ENCODE measurements at places on chromosomes 7 and 10.

- DNase-seq: peak; percentile 26
These were observed 134.8 kb upstream of the KIF5B start for GRCh38 chr10:32190890-32191491.

DNA sequence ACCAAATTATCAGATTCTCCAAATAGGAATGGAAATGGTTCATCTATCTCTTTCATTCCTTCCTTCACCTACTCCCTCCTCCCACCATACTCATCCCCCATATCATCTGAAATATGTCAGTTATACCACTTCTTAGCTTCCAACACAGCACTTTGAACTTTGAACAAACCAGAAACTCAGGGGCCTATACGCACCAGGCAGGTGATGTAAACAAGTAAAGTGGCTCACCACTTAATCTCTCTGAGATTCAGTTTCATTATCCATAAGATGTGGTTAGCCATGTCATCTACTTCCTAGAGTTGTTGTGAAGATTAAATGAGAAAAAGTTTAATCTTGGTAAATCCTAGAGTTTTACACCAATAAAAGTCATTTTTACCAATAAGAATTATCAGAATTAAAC, 65.9 kb upstream of the LRRN3 start:
- DNase-seq: no peak

DNA sequence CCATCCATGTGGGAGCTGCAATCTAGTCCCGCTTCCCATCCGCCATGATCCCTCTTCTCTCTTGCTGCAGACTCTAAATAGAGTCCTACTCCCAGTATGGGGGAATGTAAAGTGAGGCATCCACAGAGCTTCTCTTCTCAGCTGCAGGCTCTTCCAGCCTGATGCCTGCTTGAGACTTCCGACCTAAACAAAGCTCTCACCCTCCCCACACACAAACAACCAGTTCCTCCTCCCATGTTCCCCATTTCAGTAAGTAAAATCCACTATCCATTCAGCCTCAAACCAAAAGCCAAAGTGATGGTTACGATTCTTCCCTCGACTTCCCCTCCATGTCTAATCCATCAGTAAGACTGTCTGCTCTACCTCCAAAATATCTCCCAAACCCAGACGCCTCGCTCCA, 108.2 kb upstream of the NFE2L3 start:
- no peak for DNase-seq

- no peak for DNase-seq
These were observed 163.5 kb upstream of the TCERG1L start for GRCh38 chr10:131475043-131475442.

DNA sequence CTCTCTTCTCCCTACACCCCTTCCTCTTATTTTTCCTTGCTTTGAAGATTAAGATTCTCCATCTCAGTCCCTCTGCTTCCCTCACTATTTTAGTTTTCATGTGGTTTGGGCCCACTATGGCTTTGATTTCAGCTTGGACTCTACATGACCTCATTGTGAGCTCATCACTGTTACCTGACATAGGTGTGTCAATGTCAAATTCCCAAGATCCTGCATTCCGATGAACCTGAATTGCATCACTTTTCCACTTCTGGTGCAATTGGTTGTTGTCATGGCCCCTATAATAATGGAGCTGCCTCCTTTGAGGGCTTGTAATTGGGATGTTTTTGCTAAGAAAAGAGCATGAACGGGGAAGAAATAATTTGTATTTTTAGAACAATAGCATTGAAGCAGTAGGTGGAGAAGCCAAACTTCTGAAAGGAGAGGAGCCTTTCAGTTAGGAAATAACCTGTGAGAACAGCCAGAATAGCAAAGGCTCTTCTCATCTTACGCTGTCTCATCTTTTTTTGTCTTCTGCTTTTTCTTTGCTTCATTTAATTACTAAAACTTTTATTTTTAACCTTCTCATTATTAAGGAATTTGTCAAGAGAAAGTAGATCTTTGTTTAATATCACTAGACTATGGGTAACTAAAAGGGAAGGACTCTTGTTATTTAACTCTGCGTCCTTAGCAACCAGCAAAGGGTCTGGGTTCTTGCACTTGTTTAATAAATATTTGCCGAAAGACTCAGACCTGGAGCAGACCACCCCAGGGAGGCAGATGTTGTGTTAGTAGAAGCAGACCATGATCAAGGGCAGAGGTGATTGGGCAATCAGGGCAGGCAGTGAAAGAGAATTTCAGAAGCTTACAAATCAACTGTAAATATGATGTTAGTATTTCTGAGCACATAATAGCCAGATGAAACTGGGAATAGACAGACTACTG, 95.4 kb downstream of the TES start:
- DNase-seq: no peak

DNA sequence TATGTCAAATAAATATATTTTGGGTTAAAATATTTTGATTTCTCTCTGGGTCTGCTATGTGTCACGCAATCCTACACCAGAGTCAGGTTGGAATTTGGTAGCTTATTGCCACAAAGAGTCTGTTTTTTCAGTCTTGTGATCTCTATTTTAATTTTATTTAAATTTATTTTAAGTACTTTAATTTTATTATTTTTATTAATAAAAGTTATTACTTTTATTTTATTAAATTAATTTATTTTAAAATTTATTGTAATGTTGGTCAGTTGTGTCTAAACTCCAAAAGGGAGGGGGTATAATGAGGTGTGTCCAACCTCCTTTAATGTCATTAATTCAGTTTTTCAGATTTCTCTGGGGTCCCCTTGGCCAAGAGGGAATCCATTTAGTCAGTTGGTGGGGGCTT, 42.8 kb upstream of the RAB18 start:
- DNase-seq: no peak

DNA sequence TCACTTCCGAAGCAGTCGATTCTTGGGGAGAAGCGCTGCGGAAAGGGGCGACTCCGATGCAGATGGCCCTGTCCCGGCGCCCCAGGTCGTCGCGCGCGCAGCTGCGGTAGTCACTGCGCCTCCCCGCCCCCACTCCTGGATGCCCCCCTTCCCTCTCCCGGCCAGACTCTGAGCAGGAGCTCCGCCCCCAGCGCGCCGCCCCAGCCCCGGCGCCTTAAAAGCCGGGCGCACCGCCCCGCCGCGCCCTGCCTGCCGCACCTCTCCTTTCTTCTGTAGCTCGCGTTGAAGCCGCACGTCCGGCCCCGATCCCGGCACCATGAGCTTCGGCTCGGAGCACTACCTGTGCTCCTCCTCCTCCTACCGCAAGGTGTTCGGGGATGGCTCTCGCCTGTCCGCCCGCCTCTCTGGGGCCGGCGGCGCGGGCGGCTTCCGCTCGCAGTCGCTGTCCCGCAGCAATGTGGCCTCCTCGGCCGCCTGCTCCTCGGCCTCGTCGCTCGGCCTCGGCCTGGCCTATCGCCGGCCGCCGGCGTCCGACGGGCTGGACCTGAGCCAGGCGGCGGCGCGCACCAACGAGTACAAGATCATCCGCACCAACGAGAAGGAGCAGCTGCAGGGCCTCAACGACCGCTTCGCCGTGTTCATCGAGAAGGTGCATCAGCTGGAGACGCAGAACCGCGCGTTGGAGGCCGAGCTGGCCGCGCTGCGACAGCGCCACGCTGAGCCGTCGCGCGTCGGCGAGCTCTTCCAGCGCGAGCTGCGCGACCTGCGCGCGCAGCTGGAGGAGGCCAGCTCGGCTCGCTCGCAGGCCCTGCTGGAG, at the start of gene INA:
TSS of gene INA (plus strand) at position 243 of the 817 bp plus-strand sequence. CDS start at position 317, 74 bp downstream.
- peak; percentile 94 for DNase-seq

- no peak for DNase-seq
These were observed 317.0 kb downstream of the CACNA2D1 start for GRCh38 chr7:82126576-82126975.

- no peak for DNase-seq
These were observed 1.2 kb upstream of the TFR2 start for GRCh38 chr7:100642534-100642907.

DNA sequence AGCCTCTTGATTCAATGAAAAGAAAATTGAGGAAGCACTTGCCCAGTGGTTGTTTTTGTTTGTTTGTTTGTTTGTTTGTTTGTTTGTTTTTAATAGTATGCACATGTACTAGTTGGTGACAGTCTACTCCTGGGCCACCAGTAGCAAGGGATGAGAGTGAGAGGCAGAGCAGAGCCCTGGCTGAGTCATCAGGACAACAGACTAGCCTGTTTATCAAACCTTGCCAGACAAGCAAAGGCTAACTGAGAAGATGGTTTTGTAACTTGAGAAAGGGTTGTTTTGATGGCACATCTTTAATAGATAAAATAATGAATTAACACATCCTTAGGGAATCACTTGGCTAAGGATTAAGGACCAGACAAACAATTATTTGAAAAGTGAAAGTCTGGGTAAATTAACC, 78.1 kb downstream of the INHBA start:
- DNase-seq: no peak

DNA sequence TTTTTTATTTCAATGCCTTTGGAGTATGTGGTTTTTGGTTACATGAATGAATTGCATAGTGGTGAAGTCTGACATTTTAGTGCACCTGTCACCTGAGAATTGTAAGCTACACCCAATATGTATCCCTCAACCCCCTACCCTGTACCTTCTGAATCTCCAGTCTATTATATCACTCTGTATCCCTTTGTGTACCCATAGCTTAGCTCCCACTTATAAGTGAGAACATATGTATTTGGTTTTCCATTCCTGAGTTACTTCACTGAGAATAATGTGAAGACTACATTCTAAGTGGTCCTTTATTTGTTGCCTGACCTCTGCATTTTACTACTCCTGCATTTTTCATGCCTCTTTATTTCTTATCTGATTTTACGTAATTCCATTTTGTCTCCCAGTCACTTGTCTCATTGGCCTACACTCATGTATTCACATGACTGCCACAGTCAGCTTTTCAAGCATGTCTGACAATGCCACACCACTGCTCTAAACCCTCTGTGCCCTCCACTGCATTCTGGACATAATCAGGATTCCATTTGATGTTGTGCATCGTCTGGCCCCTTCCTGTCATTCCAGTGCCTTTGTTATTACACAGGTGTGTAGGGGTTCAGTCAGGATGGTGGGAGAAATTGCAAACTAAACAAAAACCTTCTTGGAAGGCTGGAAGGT, 1325.5 kb downstream of the XPNPEP1 start:
- peak; percentile 19 for DNase-seq

DNA sequence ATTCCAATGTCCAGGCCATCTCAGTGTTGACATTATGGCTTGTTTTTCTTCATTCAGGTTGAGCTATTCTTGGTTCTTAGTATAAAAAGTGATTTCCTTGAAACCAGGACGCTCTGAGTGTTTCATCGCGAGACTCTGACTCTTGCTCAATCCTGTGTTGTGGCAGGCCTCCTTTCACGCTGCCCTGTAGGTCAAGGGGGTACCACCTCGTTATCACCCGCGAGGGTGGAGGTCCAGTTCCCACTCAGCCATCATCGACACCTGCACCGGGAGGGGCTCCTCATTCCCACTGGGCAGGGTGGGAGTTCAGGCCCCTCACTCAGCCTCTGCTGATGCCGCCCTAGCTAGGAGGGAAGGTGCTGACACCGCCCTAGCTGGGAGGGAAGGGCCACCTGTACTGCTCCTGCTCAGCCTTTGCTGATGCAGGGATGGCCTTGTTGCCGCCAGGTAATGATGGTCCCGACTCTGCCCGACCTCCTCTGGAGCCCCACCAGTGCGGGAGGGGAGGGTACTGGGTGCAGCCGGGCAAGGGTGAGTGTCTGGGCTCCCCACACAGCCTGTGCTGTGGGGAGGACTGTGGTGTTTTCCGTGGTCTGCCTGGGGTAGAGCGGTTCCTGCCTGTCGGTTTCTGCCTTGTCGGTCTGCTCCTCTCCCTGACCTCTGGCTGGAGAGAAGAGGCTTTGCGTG, 16.4 kb downstream of the IQCE start:
- no peak for DNase-seq

GRCh38 chr10:84328418-84329195, at the start of gene CCSER2:
TSS of gene CCSER2 (plus strand) at chr10:84328589. CDS start at chr10:84371053, 42,464 bp downstream.
- peak; percentile 98 for DNase-seq

GRCh38 chr10:44245601-44245938, 139.3 kb downstream of the CXCL12 start:
- no peak for DNase-seq

GRCh38 chr10:32120147-32120546, 63.9 kb upstream of the KIF5B start:
- no peak for DNase-seq

- DNase-seq: no peak
These were observed 51.5 kb upstream of the GDF10 start for GRCh38 chr10:47248386-47249090.

GRCh38 chr7:151940048-151940811, 16.0 kb upstream of the GALNTL5 start:
- DNase-seq: no peak

DNA sequence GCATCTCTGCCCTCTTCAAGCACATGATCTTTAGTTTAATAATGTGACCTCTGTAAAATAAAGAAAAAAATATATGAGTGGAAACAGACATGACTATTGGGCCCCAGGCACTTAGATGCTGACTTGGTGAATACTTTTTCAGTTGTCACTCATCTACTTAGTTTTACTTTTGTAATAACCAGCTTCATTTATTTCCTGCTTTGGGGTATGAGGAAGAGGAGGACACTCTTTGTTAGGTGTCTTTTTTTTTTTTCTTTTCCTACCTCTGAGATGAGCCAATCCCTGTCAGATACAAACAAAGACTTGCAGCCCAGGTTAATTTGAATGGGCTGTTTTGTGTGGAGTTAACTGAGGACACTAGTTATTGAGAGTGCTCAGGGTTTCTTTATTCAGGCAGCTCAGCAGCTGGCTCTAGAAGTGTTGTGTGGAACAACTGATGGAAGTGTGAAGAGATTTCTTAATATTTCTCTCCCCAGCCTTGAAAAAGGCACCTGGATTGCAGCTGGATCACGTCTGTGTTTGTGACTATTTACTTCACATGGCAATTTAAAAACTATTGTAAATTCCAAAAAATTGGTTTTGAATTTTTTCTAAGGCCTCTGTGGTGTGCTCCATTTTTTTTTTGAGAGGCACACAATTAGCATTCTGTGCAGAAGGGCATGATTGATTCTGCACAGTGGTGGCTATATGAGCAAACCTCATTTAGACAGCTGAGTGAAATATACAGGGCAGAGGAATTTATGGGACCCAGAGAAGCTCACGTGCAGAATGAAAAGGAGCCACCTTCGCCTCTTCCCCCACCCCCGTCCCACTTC, 333.8 kb downstream of the LRMDA start:
- peak; percentile 50 for DNase-seq

DNA sequence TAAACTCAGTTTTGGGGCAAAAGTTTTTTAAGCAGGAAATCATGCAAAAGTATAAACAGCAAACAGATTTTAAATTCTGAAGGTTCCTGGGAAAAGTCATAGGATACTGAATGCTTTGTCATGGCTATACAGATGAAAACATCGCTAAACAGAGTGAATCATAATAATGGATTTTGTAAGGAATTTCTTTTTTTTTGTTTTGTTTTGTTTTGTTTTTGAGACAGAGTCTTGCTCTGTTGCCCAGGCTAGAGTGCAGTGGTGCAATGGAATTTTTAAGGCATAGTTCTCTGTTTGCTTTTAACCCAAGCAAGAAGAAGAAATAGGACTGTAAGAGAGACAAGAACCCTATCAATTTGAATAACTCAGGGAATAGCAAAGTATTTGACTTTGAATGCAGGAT, 285.3 kb downstream of the NRG3 start:
- DNase-seq: no peak

DNA sequence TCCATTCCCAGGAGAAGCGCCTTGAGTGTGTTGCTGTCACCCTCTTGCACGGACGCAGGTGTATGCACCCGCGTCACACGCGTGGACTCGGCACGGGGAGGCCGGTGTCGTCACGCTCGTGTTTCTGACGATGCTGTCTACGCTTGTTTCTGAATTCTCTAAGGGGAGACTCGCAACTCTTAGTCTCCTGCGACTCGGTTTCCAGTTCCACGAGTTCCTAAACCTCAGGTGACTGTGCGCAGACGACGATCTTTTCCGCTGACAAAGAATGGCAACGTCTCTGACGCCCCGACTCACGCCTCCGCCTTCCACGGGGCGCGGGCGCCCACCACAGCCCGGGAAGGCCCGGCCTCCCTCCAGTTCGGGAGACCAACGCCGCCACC, 579 bp downstream of the IDI1 start:
- no peak for DNase-seq

- peak; percentile 40 for DNase-seq
These were observed 41.0 kb upstream of the EMX2 start for GRCh38 chr10:117501460-117502035.

Measured in neural progenitor cell (in vitro differentiated cells).